ENCODE measurements at places on chromosomes 7 and 10.

DNA sequence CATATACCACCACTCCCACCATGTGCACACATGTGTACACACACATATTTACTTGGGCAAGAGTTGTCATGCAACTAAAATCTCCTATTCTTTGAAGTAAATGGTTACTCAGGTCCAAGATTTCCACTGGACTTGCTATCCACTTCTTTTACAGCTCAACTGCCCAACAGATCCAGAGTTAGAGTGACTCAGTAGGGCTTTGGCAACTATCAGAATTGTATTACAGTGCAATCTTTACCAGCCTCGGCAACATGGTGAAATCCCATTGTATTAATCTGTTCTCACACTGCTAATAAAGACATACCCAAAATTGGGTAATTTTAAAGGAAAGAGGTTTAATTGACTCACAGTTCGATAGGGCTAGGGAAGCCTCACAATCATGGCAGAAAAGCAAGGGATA lies 51.9 kb upstream of the ABLIM1 start:
- no peak for DNase-seq

DNA sequence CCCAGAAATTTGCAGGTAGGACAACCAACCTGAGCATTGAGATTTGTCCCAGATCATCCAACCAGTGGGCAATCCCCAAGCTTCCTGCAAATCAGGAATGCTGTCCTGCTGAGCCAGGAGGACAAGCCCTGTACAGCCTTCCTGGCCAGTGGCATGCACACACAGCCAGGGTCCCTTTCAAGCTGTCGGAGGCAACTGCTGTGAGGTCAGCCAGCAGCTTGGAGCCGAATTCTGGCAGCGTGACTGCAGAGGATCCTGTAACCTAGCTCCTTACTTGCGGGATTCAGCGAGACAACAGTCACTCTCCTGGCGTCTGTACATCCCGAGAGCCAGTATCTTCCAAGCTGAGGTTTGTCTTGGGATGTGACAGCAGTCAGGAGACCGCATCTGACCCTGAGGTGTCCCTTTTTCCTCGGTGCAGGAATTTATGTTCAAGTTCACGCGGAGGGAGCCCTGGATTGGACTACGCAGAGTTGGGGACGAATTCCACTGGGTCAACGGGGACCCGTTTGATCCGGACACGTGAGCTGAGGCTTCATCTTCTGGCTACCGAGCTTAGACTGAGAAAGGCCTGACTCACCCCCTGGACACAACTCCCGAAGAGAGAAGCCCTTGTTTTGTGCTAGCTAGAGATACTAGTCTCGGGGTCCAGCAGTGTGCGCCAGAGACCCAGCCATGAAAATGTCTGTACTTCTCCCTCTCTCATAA lies 18.3 kb downstream of the CLEC2L start:
- no peak for DNase-seq

GRCh38 chr10:1374511-1375345 lies 318.5 kb downstream of the WDR37 start:
- no peak for DNase-seq

DNA sequence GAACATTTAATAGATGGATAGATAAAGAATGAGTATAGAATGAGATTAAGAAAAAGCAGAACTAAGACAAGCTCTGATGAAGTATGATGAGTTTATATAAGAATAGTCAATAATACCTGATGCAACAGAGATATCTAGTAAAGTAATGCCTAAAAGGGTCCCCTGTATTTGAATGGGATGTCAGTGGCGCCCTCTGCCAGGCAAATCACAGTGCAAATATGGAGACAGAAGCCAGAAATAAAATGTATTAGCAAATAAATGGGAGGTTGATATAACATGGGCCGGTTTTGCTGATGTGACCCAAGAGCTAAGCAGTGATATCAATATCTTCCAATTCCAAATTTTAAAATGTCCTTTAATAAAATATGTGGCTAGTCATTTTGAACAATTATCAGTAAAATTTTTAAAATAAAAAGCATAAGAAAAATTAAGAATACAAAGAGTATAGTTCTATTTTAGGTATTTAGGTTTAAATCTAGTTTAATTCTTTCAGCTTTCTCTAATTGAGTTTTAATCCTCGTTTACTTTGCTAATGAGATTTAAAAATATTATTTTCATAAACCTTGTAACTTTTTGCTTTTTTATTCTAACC lies 62.6 kb downstream of the ADK start:
- DNase-seq: no peak

GRCh38 chr7:27933671-27934565 lies 194.0 kb downstream of the TAX1BP1 start:
- no peak for DNase-seq

GRCh38 chr7:155414547-155415492 lies 43.1 kb upstream of the EN2 start:
- DNase-seq: no peak

- DNase-seq: no peak
These were observed 8.5 kb downstream of the HNRNPA2B1 start for GRCh38 chr7:26191974-26192479.

DNA sequence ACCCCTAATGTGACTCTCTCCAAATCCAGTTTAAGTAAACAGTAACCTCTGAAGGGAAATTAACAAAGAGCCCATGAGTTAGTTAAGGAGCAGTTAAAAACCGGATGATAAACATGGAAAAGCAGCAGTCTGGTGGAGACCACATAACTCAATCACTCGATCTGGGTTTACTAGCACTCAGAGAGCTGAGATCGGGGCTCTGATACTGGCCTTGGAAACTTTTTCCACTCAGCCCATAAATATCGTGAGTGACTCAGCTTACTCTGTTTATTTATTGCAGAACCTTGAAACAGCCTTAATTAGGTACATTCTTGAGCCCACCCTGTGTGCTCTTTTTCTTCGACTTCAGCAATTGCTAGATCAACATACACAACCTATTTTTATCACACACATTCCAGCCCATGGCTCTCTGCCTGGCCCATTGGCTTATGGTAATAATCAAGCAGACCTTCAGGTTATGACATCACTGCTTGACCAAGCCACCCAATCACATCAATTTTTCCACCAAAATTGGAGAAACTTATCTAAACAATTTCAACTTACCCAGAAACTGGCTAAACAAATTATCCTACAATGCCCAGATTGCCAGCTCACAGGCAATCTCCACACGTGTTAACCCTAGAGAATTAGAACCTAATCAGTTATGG lies 82.2 kb upstream of the GPR22 start:
- no peak for DNase-seq

- DNase-seq: no peak
These were observed 24.5 kb upstream of the KLF14 start for GRCh38 chr7:130758429-130759056.

DNA sequence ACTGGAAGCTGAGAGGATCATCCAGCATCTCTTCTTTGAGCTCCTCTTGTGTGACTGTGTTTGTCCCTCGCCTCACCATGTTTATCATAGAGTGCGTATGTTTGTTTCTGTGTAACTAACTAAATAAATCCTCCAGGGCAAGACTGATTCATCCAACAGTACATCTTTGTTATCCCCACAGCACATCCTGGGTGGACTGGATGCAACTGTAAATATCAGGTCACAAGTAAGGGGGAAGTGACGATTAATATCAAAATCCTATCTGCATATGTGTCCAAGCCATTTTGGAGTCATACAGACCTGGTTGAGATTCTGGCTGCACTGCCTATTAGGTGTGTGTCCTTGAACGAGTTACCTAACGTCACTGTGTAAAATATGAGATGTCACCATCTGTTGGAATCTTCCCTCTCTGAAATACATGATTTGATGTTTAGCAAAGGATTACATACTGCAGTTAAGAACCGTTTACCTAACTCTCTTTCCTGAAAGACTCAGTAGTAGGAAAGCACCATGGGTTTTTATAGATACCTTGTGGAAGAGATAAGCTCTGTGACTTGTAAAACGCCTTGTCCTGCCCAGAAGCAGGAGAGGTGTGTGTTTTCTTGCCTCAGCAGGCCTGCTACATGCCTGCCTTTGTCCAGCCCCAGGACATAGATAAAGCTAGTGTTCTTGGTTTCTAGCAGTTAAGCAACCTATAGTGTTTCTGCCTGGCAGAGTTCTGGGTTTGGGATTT lies 25.8 kb downstream of the WBP1L start:
- no peak for DNase-seq

GRCh38 chr7:46301677-46302076 lies 380.6 kb upstream of the IGFBP3 start:
- no peak for DNase-seq

DNA sequence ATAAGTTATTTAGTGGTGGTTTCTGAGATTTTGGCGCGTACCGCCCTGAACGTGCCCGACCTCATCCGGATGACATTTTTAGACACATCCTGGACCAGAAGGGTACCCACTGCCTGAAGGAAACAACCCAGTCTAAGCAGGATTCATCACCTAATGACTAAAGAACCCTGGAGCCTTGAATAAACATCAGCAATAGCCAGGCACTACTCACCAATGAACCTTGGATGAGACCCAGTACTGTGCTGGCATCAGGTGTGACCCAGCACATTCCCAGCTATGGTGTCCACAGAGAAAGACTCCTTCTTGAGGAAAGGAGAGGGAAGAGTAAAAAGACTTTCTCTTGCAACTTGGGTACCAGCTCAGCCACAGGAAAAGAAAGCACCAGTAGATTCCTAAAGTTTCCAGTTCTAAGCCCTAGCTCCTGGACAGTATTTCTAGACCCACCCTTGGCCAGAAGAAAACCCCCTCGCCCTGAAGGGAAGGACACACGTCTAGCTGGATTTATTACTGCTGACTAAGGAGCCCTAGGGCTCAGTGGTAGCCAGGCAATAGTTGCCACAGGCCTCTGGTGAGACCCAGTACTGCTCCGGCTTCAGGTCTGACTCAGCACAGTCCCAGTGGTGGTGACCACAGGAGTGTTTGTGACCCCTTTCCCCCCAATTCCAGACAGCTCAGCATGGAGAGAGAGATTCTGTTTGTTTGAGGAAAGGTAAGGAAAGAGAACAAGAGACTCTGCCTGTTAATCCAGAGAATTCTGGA lies 32.5 kb downstream of the ZNF277 start:
- DNase-seq: no peak

DNA sequence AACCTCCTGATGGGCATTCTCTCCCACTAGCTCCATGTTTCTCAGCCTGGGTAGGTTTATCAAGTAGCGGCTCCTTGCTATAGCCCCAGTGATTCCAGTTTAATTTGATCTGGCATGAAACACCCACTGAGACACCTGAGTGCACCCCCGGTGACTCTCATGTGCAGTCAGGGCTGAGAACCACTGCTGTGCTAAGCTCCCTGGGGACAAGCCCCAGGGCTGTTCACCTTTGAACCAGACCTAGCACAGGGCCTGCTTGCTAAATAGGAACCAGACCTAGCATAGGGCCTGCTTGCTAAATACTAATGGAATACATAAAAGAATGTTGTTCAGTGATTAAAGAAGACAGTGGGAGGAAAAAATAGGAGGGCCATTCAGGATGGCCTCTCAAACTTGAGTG lies 167.6 kb downstream of the JAZF1 start:
- DNase-seq: no peak

DNA sequence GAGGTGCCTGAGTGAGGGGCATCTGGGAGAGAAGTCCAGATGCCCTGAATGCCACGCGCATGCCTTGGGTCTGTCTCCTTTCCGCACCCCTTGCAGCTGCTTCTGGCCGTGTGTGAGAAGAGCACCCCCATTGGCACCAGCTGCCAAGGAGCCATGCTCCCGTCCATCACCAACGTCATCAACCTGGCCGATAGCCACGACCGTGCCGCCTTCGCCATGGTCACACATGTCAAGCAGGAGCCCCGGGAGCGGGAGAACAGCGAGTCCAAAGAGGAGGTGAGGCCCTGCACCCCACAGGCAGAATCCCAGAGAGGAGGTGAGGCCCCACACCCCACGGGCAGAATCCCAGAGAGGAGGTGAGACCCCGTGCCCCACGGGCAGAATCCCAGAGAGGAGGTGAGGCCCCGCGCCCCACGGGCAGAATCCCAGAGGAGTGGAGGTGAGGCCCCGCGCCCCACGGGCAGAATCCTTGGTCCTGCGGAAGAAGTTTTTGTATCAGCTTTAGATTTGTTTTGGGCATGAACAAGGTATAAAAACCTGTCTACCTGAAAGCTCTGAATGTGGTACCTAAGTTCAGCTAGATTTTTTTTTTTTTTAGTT lies 91.8 kb downstream of the TRRAP start:
- DNase-seq: no peak

DNA sequence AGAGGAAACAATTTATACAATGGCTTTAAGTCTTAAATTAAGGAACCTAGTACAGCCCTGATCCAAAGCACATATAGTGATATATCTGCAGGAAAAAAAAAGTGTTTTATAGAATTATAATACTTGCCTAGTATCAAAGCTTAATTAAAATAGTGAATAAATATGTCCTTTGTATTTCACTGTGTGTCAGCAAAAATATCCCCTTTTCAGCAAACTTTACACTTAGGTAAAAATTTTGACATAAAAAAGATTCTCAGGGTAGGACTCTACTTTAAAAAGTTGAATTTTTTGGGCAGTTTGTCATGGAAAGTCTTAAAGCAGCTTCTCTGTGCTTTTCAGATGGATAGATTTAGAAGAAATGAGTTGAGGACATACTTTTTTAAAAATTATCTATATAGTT lies 12.7 kb upstream of the NEBL start:
- no peak for DNase-seq

- DNase-seq: no peak
These were observed 20.8 kb upstream of the ERVW-1 start for GRCh38 chr7:92498557-92498956.

- no peak for DNase-seq
These were observed 149.2 kb upstream of the GHITM start for GRCh38 chr10:83990126-83990525.

- no peak for DNase-seq
These were observed 60.2 kb downstream of the VCL start for GRCh38 chr10:74058071-74058470.

DNA sequence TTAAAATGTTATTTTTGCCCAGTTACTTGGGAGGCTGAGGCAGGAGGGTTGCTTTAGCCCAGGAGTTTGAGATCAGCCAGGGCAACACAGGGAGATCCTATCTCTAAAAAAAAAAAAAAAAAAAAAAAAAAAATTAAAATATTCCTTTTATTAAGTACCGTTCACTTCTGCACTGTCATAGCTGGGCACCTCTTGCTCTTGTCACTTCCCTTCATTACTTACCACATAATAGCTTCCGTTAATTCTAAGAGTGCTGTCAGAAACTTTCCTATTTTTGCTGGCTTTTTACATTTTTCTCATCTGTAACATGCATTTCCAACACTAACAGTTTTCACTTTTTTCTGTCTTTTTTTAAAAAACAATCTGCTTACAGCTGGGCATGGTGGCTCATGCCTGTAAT lies 132.9 kb downstream of the PIP4K2A start:
- no peak for DNase-seq

Data from SIG-M5 (cell line).